ENCODE measurements at places on chromosomes 16 and 17.

DNA sequence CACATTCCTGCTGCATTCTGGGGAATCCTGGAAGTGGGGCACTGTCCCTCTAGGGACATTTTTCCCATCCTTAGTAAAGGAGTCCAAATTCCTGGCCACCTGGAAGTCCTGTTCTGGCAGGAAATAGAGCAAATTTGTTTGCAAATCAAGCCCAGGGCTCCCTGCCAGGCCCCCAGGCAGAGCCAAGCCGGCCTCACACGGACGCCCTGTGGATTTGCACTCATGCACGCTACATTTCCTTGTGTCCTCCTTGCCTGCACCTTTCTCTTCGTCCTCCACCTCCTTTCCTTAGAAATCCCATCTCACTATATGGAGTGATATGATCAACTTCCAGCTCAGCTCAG is 7.0 kb upstream of the CALB2 start:
- no peak for DNase-seq

DNA sequence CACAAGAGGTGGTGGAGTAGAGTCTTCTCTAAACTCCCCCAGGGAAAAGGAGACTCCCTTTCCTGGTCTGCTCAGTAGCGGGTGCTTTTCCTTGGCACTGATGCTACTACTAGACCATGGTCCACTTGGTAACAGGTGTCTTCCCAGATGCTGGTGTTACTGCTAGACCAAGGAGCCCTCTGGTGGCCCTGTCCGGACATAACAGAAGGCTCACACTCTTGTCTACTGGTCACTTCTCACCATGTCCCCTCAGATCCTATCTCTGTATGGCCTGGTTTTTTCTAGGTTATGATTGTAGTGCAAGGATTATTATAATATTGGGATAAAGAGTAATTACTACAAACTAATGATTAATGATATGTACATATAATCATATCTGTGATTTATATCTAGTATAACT is 49.7 kb upstream of the ARL4D start:
- DNase-seq: no peak

DNA sequence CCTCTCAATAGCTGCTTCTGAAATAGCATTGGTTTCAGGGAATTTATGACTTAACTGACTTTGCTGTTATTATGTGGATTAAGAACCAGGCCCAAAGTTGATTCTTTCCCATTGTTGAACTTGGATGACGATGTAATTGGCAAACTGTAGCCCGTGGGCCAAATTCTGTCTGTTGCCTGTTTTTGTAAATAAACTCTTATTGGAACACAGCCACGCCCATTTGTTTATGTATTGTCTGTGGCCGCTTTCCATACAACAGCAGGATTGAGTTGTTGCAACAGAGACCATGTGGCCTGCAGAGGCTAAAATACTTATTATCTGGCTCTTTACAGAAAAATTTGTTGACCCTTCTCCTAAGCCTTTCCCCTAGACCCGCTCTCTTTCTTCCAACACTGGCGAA is 31.6 kb downstream of the NTN1 start:
- DNase-seq: no peak

DNA sequence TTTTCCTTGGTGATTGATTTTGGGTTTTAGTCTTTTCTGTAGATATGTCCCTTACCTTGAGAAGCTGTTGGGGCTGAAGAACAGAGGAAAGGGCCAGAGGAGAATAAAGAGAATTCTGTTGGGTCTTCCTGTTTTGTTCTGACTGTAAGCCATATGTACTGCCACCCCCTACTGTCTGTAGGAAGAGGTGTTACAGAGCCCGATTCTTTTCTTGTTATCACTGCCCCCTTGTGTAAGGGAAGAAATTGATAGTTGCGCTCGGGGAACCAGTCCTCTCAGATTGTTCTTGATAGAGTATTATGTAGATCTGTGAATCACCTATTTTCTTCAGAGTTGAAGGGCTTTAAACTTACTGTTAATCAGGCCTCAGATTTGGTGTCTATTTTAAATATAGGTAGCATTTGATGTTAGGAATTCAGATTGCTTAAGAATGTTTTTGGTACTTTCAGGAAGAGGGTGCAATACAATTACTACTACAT is 2.4 kb downstream of the TANC2 start:
- peak; percentile 71 for DNase-seq

DNA sequence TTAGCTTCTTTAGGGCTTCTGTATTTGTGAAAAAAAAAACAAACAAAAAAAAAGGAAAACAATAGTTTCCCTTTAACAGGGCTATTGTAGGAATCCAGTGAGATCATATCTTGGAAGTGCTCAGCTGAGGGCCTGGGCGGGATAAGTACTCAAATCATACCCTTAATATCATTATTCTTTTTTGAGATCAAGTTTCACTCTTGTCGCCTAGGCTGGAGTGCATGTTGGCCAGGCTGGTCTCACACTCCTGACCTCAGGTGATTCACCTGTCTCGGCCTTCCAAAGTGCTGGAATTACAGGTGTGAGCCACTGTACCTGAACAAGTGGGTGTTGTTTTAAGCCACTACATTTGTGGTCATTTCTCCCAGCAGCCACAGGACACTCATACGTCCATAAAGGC is 87.0 kb downstream of the CDH13 start:
- peak; percentile 19 for DNase-seq

GRCh38 chr16:26644912-26645543 is 421.7 kb upstream of the C16orf82 start:
- DNase-seq: no peak

GRCh38 chr17:56130631-56131030 is 22.6 kb upstream of the ANKFN1 start:
- DNase-seq: no peak

DNA sequence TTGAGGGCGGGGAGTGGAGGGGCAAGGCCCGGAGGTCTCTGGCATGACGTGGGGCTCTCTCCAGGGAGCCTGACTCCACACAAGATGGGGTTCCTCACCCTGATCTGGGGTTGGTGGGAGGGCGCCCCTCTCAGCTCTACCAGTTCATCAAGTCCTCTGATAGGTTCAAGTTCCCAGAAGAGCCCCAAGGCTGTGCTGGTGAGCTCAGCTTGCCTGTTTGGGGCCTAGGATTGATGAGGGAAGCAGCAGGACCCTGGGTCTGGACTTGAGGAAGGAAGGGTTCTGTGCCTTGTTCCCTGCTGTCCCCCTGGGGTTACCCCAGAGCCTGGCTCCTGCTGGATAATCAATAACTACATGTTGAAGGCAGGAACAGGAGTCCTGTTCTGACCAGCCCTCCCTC is 3.5 kb downstream of the MGAT5B start:
- no peak for DNase-seq

- DNase-seq: no peak
These were observed 2.7 kb upstream of the NFE2L1 start for GRCh38 chr17:48045316-48046001.

- no peak for DNase-seq
These were observed 229.4 kb downstream of the XYLT1 start for GRCh38 chr16:17241264-17241835.

- DNase-seq: no peak
These were observed 16.7 kb downstream of the ARL2BP start for GRCh38 chr16:57261806-57262205.

- no peak for DNase-seq
These were observed 191.8 kb downstream of the SNX29 start for GRCh38 chr16:12168074-12169000.

DNA sequence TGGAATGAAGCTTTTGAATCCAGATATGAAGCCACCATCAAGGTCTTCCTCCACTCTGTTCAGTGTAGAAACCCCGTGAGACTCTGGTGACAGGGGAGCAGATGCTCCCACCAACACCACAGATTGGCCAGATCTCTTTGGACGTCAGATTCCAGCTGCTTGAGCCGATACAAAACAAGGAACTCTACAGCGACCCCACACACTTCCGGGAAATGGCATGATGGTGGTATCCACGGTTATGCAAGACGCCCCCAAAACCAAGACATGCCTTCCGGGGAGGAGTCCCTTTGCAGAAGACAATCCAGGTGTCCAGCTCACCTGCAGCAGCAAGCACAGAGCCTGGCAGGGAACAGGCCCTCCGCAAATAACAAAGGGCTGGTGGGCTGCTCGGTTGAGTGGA is 19.8 kb upstream of the PITPNA start:
- no peak for DNase-seq

DNA sequence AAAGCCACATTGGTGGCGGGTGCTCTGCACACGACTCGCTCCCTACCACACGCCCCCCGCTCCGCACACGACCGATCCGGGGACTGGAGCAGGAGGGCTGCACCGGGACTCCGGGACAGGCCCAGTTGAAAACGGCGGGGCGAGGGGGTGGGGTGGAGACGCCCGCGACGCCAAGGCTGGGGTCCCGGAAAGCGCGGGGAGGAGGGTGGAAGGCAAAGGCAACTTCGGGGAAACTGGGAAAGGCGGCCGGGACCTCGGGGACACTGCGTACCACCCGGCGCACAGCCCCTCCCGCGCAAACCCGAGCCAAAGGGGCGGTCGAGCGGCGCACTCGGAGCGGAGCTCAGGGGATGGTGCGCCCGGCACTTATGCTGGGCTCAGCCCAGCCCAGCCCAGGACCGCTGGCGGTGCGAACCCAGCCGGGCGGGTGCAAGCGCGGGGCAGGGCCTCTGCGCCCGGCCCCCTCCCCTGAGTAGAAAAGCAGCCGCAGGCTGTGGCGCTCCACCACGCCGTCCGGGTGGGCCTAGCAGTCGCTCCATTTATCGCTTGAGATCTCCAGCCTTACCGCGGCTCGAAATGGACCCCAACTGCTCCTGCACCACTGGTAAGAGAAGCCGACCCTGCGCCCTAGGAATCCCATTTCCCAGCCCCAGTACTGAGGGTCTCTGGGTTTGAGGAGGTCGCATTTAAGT is at the start of gene MT1M:
MT1M (plus strand) TSS at position 504 of the 692 bp plus-strand sequence; CDS start at position 577, 73 bp downstream.
- no peak for DNase-seq

DNA sequence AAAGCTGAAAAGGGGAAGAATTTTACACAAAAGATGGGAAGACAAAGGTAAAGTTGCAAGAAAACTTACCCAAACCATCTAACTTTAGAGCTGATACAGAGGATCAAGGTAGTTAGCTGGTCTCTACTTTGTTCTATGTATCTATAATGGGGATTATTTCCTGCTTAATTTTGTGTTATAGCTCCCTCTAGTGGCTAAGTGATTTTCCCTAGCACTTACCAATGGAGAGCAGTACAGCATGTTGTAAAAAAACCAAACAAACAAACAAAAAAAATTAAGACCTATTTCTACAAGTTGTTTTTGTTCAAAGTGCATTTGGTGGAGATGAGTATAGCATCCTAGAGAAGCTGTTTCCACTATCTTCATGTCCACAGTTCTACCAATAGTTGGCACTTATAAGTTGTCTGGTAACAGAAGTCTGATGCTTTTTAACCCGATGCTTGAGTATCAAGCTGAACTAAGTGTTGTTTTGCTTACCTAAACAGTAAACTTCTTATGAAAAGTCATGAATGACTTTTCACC is 7.5 kb downstream of the SRSF1 start:
- peak; percentile 47 for DNase-seq

GRCh38 chr17:5711344-5711743 is 127.0 kb upstream of the NLRP1 start:
- no peak for DNase-seq

DNA sequence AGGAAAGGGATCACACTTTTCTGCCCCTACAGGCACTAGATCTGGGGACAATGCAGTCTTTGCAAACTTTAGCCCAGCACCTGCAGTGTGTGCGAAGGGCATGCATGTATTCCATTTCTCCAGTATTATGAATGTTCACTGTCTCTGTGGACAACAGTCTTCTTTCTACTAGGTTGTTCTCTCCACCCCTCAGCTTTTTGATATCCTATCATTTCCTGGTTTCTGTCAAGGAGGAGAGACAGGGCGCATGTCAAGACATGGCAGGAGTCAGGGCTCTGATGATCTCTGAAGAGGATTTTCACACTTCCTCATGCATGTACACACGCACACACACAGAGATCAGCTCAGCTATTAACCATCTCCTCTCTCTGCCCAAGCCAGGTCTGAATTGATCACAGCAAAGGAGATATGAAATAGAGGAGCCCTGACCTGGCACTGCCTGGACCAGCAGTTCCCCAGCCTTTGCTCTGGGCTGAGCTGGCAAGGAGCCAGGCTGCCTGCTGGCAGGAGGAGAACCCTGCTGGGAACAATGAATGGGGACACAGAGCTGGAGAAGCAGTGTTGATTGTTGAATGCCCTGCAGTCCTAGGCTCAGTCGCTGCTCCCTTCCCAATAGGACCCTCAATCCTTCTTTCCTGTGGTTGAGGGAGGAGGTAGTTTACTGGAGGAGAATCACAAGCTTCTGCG is 2.6 kb downstream of the GPR179 start:
- peak; percentile 67 for DNase-seq

GRCh38 chr16:6192532-6192931 is 1094.9 kb upstream of the EEF2KMT start:
- DNase-seq: no peak

DNA sequence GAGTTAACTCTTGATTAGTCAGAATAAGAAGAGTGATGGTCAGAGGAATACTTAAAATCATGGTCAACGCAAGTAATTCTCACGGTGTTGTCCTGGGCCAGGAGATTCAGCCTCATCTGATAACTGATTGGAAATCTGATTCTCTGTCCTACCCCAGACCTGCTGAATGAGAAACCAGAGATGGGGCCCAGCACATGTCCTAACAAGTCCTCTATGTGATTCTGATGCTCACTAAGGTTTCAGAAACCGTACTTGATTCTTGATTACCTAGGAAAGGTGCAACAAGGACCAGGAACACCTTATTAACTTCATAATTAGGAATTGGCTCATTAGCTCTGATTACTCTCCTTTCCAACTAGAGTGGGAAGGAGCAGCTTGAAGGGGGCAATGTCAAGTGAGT is 44.5 kb downstream of the ANKFY1 start:
- no peak for DNase-seq

GRCh38 chr16:72894293-72895151 is 153.4 kb downstream of the ZFHX3 start:
- DNase-seq: no peak

DNA sequence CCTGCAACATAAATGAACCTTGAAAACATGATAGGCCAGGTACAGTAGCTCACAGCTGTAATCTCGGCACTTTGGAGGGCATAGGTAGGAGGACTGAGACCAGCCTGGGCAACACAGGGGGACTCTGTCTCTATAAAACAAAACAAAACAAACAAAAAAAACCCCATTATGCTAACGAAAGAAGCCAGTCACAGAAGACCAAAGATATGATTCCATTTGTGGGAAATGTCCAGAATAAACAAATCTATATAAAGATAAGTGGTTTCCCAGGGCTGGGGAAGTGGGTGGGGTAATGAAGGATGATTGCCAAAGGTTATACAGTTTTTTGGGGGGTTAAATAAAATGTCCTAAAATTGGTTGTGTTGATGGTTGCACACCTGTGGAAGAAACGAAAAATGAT is 36.5 kb upstream of the SIAH1 start:
- DNase-seq: no peak
